ENCODE measurements at places on chromosomes 1 and 21.
A peak's percentile ranks its signal among the peaks of the same experiment; 100 is the strongest.

- no peak for DNase-seq
Measured at GRCh38 chr21:39022863-39023693, 160.2 kb downstream of the PSMG1 start.

GRCh38 chr1:114338191-114338890 is 172.7 kb downstream of the TRIM33 start:
- no peak for DNase-seq

- DNase-seq, result no peak
Measured at GRCh38 chr1:203676455-203676854, 49.8 kb downstream of the ATP2B4 start.

DNA sequence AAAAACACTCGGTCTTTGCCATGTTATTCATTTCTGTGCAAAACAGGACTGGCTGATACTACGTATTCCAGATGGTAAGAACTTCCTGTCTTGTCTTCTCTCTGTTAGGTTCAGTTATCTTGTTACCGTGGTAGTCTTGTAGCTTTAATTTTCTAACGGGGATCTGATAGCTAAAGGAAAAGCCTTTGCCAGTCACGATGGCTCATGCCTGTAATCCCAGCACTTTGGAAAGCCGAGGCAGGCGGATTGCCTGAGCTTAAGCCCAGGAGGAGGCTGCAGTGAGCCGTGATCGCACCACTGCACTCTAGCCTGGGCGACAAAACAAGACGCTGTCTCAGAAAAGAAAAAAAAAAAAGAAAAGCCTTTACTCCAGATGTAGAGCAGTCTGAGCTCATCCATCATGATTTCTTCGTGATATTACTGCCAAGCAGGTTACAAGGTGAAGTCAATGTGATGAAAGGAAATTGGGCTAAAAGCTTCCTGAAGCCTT is 11.1 kb upstream of the MSTO1 start:
- DNase-seq, result peak; percentile 20

DNA sequence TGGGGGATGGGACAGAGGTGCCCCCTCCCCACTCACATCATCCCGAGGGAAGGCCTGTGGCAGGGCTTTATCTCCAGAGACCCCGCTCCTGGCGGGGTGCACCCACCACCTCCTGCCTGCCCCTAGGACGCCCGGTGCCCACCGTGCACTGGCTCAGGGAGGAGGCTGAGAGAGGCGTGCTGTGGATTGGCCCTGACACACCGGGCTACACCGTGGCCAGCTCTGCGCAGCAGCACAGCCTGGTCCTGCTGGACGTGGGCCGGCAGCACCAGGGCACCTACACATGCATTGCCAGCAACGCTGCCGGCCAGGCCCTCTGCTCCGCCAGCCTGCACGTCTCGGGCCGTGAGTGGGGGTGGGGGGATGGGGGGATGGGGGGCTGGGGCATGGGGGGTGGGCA is 71.7 kb downstream of the TRIM11 start:
- DNase-seq, result no peak

GRCh38 chr1:94115254-94115899 is 5.6 kb downstream of the ABCA4 start:
- DNase-seq, result no peak

- DNase-seq, result no peak
Measured at GRCh38 chr1:223711173-223711572, 1.2 kb upstream of the CAPN2 start.

DNA sequence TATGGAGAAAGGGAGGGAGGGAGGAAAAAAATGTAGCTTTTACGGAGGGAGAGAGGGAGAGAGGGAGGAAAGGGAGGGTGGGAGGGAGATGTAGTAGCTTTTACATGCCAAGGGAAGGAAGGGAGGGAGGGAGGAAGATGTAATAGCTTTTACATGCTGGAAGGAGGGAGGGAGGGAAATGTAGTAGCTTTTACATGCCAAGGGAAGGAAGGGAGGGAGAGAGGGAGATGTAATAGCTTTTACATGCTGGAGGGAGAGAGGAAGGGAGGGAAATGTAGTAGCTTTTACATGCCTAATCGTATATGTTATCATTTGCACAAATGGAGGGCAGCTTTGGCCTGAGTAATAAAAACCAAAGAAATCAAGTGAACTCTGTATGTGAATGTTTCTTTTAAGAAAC is 35.6 kb downstream of the EEIG2 start:
- no peak for DNase-seq

DNA sequence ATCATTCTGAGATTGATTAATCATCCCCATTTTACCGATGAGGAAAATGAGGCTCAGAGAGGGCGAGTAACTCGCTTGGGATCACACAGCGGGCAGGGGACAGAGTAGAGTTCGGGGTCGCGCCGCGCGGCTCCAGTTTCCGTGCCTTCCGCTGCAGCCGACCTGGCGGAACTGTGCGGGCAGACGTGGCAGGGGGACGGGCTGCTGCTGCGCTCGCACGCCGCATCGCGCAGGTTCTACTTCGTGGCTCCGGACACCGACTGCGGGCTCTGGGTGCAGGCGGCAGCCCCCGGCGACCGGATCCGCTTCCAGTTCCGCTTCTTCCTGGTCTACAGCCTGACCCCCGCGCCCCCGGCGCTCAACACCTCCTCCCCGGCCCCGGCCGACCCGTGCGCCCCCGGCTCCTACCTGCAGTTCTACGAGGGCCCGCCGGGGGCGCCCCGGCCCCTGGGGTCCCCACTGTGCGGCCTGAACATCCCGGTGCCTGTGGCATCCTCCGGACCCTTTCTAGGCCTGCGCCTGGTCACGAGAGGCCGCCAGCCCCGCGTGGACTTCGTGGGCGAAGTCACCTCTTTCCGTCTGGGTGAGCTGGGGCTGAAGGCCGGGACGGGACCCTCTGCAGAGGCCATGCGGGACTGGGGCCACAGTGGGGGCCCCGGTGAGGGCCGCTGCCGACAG is 2.3 kb downstream of the LDLRAD2 start:
- DNase-seq, result peak; percentile 47

GRCh38 chr1:43703836-43704235 is 3.5 kb upstream of the ST3GAL3 start:
- DNase-seq, result no peak

DNA sequence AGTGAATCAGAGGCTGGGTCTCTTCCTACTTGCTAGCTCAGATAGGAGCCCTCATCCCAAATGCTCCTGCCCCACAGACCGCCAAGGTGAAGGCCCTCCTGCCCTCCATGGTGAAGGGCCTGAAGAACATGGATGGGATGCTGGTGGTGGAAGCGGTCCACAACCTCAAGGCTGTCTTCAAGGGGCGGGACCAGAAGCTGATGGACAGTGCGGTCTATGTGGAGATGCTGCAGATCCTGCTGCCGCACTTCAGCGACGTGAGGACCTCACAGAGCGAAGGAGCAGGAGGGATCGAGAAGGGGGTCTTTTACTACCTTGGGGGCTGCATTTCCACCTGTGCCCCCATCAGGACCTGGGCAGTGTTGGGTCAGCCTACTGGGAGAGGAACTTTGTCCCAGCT is 14.6 kb upstream of the TTC4 start:
- no peak for DNase-seq

GRCh38 chr1:87953732-87954344 is 625.2 kb downstream of the LMO4 start:
- DNase-seq, result peak; percentile 89

GRCh38 chr1:117815926-117816325 is 113.5 kb downstream of the GDAP2 start:
- DNase-seq, result no peak

DNA sequence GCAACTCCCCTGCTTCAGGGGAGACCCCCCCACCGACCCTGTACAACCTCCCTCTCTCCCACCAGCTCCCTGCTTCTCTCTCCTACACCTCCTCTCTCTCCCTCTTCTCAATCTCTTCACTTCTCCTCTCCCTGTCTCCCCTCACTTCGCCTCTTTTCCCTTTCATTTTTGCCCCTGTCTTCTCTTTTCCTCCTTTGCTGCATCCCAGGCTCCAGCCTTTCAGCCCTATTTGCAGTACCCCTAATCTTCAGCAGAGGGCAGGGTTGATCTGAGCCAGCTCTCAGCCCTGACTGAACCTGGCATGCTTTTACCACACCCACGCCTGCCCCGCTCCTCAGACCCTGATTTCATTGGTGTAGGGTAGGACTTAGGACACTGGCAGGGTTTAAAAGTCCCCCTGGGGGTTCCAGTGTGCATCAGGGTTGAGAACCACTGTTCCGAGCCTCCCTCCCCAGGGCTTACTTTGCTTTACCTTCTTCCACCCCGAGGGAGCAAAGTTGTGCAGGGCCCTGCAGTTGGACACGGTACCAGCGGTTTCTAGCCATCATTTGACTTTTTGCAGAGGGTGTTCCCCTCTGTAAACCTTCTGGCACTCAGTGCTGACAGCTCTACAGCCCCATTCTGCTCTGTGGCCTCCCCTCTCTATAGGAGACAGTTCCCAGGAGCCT is 67.3 kb upstream of the CNTN2 start:
- DNase-seq, result peak; percentile 52

DNA sequence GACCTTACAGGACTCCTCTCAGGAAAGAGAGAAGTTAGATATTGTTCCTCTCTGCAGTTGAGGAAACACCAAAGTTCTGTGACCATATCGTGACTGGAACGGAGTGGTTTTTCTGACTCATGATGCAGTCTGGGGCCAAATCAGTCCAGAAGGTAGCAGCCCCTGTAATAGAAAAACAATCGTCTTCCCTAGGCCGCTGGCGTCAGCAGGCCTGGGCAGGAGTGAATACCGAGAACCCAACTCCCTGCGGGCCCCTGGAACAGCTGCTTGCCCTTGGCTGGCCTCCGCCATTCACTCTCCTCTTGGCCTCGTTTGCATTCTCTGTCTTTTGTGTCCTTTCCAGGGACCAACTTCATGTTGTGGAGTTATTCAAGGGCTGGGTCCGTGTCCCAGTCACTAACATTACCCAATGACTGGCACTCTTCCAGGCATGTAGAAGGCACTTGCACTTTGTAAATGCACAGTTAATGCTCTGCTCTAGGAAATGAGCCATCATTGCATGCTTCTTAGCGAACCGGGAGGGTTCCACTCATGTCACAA is 10.9 kb upstream of the CD101 start:
- DNase-seq, result peak; percentile 36

DNA sequence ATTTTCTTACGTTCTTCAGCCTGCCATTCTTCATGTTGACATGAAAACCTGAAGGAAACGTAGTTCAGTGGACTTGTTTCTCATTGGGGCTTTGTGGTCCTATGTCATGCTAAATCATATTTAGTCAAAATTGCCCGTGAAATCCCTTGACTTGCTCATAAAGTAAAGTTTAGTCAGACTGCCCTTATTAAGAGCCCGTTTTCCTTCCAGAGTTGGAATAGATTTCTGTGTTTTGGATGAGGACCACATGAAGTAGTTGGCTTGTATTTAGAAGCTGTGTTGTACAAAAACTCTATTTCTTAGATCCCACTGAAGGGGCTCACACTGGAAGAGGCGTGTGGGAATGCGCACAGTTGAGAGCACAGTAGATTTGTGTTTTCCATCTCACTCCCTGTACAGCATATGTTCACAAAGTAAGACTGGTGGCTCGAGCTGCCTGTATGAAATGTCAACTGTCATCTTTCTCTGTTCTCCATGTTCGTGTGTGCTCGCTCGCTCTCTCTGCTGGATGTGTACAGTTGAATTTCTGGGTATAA is 42.4 kb downstream of the CAMTA1 start:
- DNase-seq, result no peak

DNA sequence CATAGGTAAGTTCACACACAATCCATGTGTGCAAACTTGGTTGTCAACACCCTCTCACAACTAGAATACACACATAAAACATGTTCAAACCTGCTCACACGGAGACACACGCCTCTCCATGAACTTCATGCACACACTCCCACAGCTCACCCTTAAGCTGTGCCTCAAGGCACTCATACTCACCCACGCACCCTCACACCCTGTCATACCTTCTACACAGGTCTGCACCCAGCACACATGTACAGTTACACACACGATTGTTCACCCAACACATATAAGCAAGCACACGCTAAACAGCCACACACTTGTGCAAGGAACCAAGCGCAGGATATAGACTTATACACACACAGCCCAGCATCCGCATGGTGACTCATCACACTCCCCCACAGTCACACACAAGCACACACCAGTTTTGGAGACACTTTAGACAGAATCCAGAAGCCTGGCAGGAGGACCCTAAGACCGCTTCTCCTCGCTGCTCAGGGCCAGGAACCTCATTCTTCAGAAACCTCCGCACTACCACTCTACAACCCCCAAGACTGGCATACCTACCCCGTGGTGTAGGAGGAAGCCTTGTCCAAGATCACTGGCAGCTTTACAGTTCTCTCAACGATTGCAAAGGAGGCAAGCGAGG is 58.7 kb upstream of the ZC3H12A start:
- no peak for DNase-seq

- DNase-seq, result no peak
Measured at GRCh38 chr1:234357831-234358230, 15.4 kb upstream of the COA6 start.

GRCh38 chr1:206951318-206952100 is 5.2 kb upstream of the PIGR start:
- no peak for DNase-seq
